ENCODE measurements at places on chromosomes 12 and 14.

DNA sequence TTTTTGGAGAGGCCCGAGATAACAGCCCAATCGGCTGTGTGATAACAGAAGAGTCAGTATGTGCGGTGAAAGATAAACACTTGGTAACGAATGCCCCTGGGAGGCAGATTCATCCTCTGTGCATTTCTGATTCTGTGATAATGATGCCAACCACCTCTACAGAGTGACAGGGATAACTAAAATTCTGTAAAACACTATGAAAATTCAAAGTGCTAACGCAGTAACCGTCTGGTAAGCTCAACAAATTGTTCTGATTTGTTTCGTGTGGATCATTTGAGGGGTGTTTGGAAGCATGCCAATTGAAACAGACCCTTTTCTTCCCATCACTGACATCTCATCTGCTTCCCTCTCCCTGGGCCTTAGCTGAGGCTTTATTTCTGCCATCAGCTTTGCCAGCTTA is 76.3 kb downstream of the ESR2 start:
- no peak for DNase-seq

DNA sequence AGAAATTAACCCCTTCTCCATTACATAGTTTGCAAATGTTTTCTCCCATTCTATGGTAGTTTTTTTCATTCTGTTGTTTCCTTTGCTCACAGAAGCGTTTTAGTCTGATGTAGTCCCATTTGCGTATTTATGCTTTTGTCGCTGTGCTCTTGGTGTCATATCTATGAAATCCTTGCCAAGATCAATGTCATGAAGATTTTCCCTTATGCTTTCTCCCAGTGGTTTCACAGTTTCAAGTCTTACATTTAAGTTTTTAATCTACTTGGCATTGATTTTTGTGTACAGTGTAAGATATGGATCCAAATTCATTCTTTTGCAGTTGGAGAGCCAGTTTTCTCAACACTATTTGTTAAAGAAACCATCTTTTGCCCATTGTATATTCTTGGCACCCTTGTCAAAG is 357.6 kb downstream of the APAF1 start:
- DNase-seq = no peak

DNA sequence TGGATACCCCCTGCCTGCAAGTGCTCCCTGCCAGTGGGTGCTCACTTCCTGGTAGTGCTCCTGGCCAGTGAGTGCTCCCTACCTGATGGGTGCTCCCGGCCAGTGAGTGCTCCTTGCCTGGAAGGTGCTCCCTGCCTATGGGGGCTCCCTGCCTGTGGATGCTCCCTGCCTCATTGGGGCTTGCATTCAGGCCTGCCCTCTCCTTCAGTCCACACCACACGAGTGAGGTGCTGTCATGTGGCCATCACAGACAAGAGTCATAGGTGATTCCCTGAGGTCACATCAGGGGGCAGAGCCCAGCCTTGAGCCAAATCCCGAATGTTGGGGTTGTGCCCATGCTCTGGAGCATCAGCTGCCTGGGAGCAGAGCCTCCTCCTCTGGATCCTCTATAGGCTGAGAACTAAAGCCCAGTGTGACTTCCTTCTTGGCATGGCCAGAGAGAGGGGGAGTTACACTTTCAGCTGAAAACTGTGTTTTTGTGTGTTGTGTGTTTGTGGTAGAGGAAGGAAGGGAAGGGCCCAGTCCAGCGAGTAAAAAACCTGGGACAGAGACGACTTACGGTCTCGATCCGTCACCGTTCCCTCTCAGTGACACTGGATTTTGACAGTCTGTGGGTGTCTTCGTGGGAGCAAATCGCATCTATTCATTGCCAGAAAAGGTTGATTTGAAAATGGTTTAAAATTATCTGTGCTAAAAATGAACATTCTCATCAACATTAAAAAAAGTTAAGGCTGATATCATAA is 136.0 kb downstream of the ADGRD1 start:
- DNase-seq = no peak

GRCh38 chr12:26239122-26239851 is 43.9 kb downstream of the SSPN start:
- peak; percentile 70 for DNase-seq

DNA sequence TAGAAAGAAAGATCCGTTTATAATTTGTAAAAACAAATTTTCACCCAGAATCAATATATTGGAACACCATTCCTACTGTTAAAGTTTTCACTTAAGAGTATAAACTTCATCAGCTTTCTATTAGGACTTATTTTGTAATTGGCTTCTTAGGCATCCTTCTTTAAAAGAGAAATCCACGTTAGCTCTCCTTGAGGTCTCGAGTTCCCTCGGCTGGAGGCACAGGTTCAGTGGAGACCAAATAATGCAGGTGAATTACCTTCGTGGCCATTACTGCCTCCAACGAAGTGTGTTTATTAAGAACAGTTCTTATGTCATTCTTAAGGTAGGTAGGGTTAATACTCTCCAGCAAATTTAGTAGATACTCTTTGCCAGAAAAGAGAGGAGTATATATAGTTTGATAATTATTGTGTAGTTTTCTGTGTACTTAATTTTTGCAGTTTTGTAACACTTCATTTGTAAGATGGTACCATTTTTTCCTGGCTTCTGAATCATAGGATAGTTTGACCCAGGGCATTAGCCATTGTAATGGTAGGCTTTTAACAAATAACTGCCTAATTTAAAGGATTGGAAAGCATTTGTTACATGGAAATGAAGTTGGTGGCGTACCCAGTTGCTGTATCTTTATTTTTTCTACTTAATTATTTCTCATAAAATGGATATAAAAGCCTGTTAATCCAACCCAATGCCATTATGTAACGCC is 2.2 kb downstream of the CALM1 start:
- DNase-seq = no peak

- DNase-seq = peak; percentile 52
Observed at GRCh38 chr12:12467688-12468261, 94.9 kb downstream of the DUSP16 start.

DNA sequence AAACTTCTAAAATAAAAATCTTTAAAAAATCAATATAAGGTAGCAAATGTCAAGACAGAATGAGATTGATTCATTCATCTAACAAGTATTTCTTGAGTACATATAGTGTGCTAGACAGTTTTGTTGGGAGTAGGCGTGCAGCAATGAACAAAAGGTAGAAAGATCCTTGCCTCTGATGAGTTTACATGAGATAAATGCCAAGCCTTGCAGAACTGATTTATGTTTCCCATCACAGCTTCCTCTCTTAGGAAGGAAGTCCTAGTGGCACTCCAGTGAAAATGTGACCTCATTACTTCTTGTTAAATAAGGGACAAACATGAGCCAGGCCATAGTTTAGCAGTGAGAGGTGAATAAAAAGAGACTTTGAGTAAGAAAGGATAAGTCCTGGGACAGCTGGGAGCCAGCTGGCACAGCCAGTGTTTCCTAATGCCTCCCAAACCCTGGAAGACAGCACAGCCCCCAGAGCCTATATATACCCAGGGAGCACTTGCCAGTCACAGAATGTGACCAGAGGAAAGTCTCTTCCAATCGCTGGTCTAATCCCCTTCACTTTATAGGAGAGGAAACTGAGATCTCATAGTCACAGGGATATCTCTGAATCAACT is 4.7 kb upstream of the COCH start:
- DNase-seq = no peak

DNA sequence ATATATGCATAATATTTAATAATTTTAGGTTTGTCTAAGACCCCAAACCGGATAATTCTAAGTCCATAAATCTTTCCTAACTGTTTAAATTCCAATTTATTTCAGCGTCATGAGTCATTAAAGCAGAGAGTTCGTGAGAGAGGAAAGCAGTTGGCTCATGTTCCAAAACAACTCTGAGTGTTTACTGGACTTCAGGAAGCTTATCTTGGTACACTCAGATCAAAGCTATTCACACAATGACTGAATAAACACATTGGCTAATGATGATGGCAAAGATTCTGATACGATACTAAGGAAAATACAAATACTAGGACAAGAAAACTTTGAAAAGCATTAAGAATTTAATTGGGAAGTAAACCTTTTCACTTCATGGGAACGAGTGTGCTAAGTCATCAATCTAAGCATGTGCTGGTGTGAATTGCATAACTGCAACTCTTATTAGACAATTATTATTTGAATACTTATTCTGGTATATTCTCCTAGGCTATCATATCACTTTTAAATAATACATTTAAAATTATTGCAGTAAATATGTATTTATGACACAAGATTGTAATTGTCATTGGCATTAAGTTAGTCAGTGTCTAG is 34.8 kb upstream of the CLEC14A start:
- no peak for DNase-seq

GRCh38 chr12:88142610-88142991 is 494 bp downstream of the TMTC3 start:
- no peak for DNase-seq

- no peak for DNase-seq
Observed at GRCh38 chr12:24519759-24520158, 429.1 kb downstream of the BCAT1 start.

DNA sequence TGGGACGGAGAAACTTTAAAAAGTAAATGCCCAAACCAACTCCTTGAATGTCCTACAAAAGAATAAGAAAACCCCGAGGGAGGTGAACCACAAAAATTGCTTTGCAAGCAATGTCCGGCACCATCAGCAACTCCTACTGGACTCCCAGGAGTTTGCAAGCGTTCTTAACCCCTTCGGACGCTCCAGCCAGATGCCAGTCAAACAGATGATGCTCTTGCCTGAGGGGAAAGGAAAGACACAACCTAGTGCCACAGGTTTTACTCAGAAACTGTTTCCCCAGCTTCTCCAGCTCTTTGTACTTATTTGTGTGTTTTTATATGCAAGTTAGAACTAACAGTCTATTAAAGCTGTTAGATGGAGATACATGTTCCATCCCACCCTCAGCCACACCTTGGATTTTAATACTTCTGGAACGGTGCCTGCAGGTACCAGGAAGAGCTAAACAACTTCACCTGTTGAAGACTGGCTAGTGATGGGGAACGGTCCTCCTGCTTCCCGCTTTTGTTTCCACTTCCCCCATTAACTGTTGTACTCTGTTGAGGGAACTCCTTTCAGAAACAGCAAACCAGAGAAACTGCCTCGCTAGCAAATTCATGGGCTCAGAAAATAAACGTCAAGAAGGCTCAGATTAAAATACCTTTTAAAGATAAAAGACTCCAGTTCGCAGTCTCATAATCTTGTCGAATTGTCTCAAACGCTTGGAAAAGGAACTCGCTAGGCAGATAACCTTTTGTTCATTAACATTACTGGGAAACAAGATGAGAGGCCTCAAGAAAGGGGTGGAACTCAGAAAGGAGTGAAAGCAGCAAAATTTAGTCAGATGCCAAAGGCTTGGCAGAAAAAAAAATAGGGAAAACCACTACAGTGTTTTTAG is 1.1 kb upstream of the FERMT2 start:
- DNase-seq = no peak

GRCh38 chr12:40831916-40832315 is 139.7 kb downstream of the CNTN1 start:
- DNase-seq = no peak

DNA sequence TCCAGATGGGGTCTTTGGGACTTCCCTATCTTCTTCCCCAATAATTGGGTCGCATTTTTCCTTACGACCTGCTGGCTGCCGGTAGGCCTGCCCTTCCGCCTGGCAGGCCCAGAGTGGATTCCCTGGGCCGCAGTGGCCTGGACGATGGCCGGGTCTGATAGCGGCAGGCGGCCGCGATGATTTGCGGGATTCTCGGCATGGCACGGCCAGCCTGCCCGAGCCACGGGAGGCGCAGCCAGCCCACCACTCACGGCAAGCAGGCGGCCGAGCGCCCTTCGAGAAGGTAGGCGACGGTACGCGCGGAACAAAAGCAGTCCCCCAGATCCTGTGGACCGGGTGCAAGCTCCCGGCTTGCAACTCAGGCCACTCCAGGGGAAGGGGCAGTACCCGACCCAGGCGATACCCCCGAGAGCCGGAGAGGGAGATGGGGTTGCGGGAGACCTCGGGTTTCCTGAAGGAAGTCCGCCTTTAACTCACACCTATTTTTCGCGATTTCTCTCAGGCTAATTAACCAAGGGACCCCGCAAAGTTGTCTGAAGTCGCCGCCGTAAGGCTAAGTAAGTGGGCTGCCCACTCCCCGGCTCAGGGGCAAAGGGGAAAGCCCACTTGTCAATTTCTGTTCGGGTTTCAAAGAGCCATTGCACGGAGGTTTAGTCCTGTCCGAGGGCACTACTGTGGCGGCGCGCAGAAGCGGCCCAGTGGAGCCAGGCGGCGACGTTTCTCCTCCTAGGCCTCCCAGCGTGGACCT is 1.4 kb upstream of the GSC start:
- DNase-seq = no peak

GRCh38 chr14:37579274-37579673 is 15.8 kb downstream of the FOXA1 start:
- no peak for DNase-seq

DNA sequence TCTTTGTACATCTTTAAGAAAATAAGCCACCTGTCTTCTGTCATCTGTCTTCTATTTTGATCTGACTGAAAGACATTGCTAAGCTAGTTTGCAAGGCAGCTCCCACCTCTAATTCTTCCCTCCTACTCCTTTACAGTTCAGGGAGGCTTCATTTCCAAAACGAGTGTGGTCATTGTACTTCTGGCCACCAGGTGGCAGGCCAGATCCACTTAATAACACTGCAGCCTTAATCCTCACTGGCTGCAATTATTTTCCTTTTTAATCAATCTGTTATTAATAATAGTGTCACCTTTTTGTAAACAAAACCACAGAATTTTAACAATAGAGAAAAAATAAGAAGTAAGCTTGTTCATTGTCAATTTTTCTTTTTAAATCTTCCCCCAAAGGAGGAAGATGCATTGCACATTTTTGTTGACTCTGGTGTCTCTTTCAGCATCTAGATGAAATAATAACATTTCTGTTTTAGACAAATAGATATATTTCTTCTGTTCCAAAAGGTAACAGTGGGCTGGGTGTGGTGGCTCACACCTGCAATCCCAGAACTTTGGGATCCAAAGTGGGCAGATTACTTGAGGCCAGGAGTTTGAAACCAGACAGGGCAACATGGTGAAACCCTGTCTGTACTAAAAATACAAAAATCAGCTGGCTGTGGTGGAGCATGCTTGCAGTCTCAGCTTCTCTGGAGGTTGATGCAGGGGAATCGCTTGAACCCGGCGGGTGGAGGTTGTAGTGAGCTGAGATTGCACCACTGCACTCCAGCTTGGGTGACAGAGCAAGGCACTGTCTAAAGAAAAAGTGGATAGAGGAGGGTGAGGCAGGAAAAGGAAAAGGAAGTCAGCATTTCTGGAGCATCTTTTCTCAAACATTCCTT is 23.3 kb downstream of the GABARAPL1 start:
- DNase-seq = no peak

DNA sequence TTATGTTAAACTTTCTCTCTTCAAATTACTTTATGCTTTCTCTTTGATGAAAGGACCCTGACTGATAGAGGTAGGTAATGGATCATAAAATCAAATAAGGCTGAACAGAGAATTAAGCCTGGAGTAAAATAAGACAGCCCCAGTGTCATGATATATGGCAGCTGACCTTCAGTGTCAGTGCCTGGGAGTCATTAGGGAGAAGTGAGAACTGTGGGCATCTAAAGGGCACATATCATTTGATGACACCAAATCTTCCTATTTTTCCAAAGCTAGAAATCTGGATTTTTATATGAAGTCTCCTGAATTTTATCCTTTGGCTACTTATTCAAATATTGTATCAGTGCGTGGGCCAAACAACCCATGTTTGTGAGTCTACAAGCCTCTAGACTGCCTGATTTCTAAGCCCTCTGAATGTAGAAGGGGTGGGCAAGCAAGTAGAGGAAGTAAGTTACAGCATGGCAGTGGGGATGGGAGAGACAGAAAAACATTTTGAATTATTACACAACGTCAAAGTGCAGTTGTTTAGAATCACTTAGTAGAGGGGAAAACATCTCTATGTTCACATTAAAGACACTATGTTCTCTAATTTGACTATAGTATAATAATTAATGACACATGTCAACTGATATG is 10.0 kb downstream of the SLC39A9 start:
- DNase-seq = no peak

GRCh38 chr14:49589387-49589786 is 3.2 kb upstream of the RPS29 start:
- no peak for DNase-seq

Measured in hippocampal formation (tissue), 2 donors.